ENCODE measurements at places on chromosomes 4 and X.

GRCh38 chr4:78513411-78513975 is 38.1 kb upstream of the ANXA3 start:
- DNase-seq = no peak

DNA sequence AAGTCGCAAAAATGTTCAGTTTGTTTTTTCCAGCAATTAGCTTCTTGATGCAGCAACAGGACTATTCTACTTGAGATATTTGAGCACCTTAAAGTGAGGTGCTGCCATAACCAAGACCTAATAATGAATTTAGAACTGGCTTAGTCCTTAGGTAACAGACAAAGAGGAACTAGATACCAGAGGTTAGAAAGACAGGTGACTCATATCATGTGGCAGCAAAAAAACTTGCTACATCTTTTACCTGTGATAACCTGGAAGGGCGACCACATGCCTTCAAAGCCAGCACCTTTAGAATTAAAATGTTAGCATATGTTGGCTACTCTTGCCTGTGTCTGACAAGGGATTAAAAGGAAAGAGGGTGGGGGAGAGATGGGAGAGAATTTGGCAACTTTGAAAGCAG is 90.4 kb downstream of the ARHGAP6 start:
- DNase-seq = no peak

DNA sequence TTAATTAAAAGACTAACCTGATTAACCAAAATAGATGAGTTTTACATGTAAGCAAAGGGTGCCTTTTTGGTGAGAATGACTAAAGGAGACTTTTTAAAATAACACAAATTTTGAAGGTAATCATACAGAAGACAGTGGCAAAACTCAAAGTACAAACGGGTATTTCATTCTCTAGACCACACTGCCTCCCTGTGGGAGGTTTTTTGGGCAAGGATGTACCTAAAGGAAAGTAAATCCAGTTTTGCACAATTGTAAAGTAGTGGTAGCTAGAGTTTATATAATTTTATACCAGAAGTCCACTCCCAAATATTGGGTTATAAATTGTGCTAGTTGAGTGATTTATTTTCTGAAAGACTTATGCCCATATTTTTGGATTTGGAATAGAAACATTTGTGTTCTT is 201.0 kb downstream of the PAPSS1 start:
- DNase-seq = no peak

DNA sequence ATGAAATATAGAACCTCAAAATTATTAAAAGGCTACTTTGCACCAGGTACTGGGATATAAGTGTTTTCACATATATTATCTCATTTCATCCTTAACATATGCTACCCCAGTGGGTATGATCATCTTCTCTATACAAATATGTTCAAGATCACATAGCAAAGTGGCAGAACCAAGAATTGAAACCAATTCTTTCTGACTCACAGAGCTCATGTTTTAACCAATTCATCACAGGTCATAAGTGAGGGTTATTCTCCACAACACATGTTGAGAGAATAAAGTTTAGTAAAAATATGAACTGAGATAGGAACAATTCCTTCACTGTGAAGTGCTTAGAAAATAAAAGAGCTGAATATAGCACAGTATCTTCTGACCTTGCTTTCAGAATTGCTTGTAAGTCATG is 442.9 kb upstream of the RASGEF1B start:
- DNase-seq = no peak

DNA sequence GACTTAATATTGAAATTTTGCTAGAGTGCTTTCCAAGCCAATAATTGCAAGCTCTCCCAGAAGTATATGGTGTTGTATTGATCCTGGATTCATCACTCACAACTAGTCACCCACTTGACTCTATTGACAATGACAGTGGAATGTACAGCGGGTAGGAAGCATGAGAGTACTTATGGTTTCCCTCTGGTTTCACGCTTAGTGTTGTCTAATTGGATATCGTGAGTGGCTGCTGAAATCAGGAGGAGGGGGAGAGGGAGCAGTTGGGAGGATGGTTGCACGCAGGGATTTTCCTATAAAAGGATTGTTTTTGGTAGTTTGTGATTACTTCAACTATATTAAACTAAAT is 1819.5 kb upstream of the TENM3 start:
- no peak for DNase-seq

- DNase-seq = no peak
Measured at GRCh38 chr4:40473578-40474388, 138.7 kb downstream of the CHRNA9 start.
